ENCODE measurements at places on chromosomes 13 and 19.

GRCh38 chr13:46172531-46172991 is 9.4 kb downstream of the LCP1 start:
- H3K36me3 ChIP-seq: no peaks in the 10 kb centered on the region
- H3K4me3 ChIP-seq: no peak overlapping the region

- peaks cover 6% of the 10 kb centered on the region for H3K4me1 ChIP-seq
- no peak overlapping the region for H3K27ac ChIP-seq
- H3K4me3 ChIP-seq: no peak overlapping the region
- H3K27me3 ChIP-seq: no peaks in the 10 kb centered on the region
- no peak for DNase-seq
Measured at GRCh38 chr19:16355293-16356043, 30.8 kb downstream of the KLF2 start.

DNA sequence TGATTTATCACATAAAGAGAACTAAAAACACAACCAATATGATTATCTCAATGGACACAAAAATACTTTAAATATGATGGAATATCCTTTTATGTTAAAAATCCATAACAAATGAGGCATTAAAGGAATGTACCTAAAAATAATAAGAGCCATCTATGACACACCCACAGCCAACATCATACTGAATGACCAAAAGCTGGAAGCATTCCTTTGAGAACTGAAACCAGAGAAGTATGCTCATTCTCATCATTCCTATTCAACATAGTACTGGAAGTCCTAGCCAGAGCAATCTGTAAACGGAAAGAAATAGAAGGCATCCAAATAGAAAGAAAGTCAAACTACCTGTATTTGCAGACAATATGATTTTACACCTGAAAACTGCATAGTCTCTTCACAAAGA is 671.0 kb downstream of the SLITRK1 start:
- peak overlapping the region; percentile 45 for H3K27ac ChIP-seq
- H3K36me3 ChIP-seq: peaks cover 7% of the 10 kb centered on the region
- DNase-seq: no peak
- no peaks in the 10 kb centered on the region for H3K27me3 ChIP-seq

GRCh38 chr13:72585254-72585653 is 142.2 kb downstream of the MZT1 start:
- DNase-seq: no peak
- no peaks in the 10 kb centered on the region for H3K4me1 ChIP-seq
- H3K27ac ChIP-seq: no peak overlapping the region

DNA sequence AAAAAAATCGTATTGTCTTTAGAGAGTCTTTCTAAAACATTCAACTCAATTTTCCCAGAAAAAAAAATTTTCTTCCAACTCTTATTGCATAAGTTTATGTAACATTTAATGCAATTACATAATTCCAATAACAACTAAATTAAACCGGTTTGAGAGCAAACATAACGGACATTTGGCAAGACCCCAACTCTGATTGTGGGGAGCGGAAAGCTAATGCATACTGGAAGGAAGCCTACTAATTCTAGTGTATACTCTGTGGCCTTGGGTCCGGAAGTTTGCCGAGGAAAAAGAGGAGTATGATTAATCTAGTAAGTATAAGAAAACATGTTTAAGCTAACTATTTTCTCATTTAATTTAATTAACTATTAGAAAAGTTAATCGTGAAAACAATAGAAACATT is 21.3 kb upstream of the MIR17HG start:
- H3K27me3 ChIP-seq: peaks cover 3% of the 10 kb centered on the region
- H3K4me3 ChIP-seq: no peak overlapping the region
- no peaks in the 10 kb centered on the region for H3K4me1 ChIP-seq

DNA sequence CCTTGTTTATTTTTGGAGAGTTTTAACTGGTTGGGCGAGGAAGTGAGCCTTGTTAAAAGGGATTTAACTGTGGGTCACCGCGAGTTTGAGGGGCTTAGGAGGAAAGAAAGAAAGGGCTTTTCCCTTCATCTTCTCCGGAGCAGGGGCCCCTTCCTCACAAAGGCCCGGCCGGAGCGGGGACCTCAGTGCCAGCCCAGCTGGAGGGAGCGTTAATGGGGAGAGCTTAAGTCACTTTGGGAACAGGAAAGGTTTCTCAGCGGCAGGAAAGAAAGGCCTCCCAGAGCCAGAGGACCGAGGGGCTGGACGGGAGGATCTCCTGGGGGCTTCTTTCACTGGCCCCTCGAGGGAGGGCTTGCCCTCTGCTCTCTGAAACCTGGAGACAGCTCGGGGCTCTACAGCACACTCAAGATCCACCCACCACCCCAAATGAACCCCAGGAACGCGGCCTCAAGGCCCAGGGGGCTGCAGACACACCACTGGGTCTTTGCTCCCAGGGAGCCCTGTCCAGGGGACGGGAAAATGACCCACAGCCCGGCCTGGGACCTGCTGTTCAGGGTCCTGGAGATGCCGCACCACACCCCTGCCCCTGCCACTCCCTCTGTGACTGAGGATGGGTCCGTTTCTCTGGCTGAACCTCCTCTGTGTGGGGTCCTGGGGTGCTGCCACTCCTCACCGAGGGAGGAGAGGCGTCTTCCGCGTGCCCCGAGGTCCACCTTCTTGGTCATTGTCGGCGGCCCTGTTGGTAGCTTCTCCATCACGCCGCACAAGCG is 128.3 kb downstream of the URI1 start:
- no peaks in the 10 kb centered on the region for H3K36me3 ChIP-seq
- peaks cover 4% of the 10 kb centered on the region for H3K27me3 ChIP-seq
- H3K27ac ChIP-seq: no peak overlapping the region
- H3K4me1 ChIP-seq: no peaks in the 10 kb centered on the region

Data from chondrocyte (in vitro differentiated cells).